Muscle of arm (tissue), 14 donors: ENCODE measurements at places on chromosomes 12 and 14.

- no peak for DNase-seq
Measured at GRCh38 chr12:11607313-11608081, 42.0 kb upstream of the ETV6 start.

GRCh38 chr12:120252071-120252906, 13.2 kb downstream of the PXN start:
- DNase-seq, result no peak

GRCh38 chr12:96197503-96198272, 3.5 kb downstream of the ELK3 start:
- no peak for DNase-seq

GRCh38 chr14:100773331-100774163, 46.9 kb downstream of the DLK1 start:
- DNase-seq, result no peak

DNA sequence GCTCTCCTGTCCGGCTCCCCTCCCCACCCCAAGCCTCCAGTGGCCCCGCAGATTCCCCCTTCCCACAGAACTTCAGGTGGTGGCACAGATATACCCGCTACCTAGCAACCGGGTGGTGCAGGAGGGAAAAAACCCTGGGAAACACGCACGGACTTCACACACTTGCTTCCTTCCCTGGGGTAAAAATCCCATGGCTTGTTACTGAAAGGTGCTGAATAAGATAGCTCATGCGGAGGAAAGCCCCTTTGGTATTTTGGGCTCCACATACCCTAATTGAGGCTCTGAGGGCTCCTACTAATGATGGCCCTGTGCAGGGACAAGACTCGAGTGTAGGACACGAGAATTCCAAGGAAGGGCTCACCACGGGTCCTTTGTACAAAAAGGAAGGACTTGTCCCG, 869 bp upstream of the RIMBP2 start:
- DNase-seq, result no peak

GRCh38 chr12:93856611-93857010, 179.4 kb downstream of the CRADD start:
- DNase-seq, result no peak

GRCh38 chr14:104341532-104342434, 203.4 kb downstream of the KIF26A start:
- DNase-seq, result no peak

- DNase-seq, result no peak
Measured at GRCh38 chr12:66647034-66647691, 31.7 kb downstream of the GRIP1 start.

GRCh38 chr14:81006266-81006665, 50.8 kb downstream of the TSHR start:
- DNase-seq, result no peak

- no peak for DNase-seq
Measured at GRCh38 chr12:8037046-8037663, 4.6 kb downstream of the FOXJ2 start.

GRCh38 chr14:37329189-37330001, 131.7 kb downstream of the MIPOL1 start:
- no peak for DNase-seq

DNA sequence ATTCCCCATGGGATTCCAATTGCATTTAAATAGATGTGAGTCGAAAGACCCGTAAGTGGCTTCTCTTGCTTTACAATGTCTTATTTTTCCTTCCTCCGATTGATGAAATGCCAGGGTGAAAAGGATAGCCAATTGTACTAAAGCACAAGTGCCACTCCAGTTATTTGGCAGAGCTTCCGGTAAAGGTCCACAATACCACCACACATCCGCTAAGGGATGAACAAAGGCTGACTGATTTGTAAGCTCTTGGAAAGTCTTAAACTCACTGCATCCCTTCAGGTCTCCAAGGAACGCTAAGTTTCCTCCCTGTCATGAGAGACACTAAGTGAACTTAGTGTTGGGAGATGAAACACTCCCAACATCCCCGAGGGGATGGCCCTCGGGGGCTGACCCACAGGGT, 21.2 kb upstream of the RNASE1 start:
- no peak for DNase-seq

- no peak for DNase-seq
Measured at GRCh38 chr14:63855281-63855680, 2.5 kb downstream of the SYNE2 start.

DNA sequence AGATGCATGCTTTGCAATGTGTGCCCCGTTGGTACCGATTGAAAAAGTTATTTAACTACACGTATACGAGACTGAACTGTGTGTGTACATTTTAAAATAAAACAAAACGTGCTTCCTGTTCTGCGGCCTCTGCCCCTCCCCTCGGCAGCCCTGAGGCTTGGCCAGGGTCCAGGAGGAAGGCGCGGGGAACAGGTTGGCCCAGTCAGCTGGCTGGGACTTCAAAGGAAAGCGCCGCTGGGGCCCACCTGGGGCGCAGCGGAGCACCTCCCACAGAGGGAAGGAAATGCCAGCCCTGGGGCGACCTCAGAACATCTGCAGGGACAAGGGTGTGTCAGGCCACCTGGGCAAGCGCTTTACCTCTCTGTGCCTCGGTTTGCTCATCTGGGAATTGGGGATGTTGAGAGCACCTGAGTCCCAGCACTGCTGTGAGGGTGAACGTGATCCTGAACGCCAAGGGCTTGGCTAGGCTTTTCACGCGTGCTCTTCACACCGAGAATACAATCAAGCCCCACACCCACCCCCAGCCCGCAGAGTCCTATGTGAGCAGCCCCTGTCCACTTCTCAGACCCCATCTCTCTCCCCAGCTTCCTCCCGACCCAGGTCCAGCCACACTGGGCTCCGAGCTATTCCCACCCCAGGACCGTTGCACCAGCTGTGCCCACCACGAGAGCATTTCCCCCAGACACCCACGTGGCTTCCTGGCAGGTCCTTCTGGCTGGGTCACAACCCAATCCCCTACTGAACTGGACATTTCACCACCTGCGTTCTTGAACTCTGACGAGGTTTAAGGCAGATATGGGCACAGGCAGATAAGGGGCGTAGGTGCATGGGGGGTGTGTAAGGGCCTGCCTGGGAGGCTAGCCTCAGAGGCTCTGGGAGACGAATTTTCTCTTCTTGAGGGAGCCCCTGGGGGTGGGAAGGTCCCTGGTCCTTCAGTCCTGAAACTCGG, 41.9 kb upstream of the NCOR2 start:
- DNase-seq, result peak; percentile 63
